ENCODE measurements at places on chromosomes 1 and 21.
A peak's percentile ranks its signal among the peaks of the same experiment; 100 is the strongest.

DNA sequence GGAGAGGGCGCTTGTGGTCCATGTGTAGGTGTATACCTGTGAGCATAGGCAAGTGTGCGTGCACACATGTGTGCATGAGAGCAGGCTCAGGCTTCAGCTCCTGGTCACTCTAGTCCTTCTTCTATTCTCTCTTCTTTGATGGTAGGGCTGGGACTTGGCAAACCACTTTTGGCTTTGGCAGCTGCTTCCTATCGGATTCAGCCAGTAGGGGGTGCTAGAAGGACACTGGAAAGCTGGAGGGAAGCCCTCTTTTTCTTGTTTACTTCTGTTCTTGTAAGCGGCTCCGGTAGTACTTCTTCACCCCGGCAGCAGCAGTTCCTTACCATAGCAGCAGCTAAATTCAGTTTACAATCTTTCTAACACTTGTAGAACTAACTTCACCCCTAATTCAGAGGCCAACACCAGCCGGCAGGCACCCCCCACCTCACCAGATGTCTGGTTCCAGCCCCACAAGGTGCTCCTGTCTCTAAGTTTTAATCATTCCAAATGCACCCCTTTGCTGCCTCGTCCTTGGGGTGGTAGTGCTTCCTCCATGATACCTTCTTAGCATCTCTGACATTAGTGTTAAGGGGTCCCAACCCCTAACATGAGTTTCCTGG, 25.1 kb downstream of the NENF start:
- DNase-seq, result no peak

GRCh38 chr1:205970486-205970885, 27.2 kb upstream of the SLC26A9 start:
- DNase-seq, result no peak

DNA sequence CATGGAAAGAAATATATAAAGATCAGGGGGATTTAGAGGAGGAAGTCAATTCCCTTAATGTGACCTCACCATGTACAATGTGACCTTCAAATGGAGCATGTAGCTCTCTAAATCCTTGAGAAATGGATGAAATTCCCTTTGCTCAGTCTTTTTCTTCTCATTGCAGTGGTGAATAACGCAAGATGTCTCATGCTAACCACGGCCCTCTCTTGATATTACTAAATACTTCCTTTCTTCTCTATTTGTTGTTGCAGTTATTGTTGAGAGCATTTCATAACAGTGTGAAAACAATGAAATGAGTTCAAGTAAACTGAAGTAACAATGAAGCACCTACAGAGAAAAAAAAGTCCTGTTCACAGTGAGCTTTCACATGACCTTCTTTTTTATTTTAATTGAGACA, 55.6 kb downstream of the ZNF281 start:
- no peak for DNase-seq

- no peak for DNase-seq
Measured at GRCh38 chr1:184906761-184907160, 67.5 kb downstream of the NIBAN1 start.

GRCh38 chr1:30471307-30471706, 252.1 kb downstream of the MATN1 start:
- no peak for DNase-seq

GRCh38 chr21:31203431-31204054, 140.5 kb downstream of the TIAM1 start:
- no peak for DNase-seq

DNA sequence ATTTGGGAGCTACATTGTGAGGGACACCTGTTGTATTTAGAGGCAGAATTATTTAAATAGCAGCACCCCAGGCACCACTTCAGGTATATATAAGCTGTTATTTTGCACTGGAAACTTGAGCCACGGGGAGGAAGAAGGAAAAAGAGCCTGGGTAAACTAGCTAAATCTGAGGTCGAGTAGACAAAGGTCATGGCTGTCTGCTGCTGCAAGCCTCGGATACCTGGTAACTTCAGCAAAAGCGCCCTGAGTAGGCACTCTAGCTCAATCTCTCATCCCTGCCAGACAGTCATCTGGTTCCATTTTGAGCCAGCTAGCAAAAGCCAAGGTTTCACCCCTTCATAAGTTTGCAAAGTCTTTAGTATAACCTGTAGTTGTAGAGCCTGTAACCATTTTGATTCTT, 101.9 kb upstream of the ZNF644 start:
- DNase-seq, result no peak

- DNase-seq, result no peak
Measured at GRCh38 chr21:31866077-31866511, 6.7 kb upstream of the HUNK start.

- DNase-seq, result no peak
Measured at GRCh38 chr1:159342761-159343425, 40.8 kb downstream of the FCER1A start.

DNA sequence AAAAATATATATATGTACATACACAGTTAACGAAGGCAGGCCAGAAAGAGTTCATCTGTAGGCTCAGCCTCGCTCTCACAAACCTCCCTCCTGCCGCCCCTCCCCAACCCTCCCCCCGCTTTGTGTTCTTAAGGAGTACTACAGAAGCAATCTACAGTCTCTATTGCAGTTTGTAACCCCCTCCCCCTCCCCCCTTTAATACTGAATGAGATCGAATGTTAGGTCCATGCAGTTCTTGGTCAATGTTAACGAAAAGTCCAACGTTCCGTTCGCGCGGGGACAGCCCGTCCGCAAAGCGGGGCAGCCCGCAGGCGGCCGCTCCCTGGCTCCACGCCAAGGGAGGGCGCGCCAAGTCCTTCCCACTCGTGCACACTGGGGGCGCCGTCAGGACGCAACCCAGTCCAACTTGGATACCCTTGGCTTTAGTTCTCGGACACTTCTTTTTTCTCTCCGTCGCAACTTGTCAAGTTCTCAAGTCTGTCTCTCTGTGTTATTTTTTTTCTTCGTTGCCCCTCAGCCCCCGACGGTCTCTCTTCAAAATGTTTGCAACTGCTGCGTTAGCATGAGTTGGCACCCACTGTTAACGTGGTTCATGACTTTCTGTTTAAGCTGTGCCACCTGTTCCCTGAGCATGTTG, 2.2 kb downstream of the JUN start:
- no peak for DNase-seq

DNA sequence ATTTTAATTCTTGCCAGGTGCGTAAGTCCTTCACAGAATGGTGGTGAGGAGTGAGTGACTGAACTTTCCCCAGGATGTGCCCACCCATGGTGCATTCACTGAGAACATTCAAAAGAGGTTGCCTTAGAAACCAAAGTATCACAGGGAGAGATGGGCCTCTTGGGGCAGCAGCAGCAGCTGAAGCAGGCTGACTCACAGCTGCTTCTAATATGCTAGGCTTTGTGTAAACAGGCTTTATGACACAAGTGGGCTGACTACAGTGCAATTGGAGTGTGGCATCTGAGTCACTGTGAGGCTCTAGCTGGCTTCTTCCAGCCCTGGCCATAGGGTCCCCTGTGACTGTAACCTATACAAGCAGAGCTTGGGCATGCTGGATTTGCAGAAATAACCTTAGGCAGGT, 12.6 kb downstream of the PIGP start:
- DNase-seq, result peak; percentile 68

DNA sequence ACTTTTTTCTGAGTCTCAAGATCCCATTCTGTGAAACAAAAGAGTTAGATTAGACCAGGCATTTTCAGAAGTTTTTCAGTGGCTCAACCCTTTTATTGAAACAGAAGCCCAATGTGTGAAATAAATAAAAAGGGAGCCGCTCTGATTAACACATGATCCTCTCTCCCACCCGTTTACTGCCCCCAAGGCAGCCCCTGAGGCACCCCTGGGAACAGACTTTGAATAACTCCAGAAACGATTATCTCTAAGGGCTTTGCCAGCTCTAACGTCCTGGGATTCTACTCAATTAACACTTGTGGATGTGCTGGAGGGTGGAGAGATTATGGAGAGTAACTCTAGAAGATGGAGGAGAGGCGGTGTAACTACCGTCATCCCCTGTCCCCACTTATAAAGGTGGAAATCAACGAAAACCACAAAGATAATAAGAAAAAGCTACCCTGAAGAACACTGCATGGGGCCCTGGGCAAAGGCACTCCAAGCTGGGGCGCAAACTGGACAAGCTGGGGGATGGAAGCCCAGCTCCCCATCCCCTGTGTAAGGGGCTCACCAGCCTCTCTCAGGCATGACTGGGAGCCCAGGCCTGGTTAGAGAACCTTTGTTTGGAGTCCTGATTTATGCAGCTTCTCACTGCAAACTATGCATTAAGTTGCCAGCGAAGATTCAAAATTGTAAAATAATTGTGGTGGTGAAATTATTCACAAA, 39.0 kb upstream of the GRIK3 start:
- DNase-seq, result no peak

DNA sequence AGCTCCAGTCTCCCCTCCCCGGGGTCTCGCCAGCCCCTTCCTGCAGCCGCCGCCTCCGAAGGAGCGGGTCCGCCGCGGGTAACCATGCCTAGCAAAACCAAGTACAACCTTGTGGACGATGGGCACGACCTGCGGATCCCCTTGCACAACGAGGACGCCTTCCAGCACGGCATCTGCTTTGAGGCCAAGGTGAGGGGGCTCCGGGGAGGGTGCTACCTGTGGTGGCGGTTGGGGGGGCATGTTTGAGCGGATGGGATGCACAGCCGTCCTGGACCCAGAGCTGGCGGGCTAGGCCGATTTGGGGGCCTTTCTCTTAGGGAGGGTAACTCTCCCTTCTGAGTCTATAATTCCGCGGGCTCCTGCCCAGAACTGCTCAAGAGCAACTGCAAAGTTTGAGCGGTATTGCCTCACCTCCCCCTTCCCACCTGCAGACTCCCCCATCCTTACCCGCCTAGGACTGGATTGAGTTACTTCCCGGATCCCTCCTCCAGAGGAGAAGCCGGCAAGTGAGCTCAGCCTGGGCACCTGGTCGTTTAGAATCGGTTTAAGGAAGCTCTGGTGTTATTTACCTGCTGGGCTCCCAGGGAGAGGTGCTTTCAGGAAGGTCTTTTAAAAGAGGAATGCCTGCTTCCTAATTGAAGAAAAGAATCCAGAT, 730 bp downstream of the NOS1AP start:
- no peak for DNase-seq
